ENCODE measurements at places on chromosomes 16 and 17.
A peak's percentile ranks its signal among the peaks of the same experiment; 100 is the strongest.

- no peak for DNase-seq
Observed at GRCh38 chr17:173166-173911, 8.1 kb downstream of the DOC2B start.

DNA sequence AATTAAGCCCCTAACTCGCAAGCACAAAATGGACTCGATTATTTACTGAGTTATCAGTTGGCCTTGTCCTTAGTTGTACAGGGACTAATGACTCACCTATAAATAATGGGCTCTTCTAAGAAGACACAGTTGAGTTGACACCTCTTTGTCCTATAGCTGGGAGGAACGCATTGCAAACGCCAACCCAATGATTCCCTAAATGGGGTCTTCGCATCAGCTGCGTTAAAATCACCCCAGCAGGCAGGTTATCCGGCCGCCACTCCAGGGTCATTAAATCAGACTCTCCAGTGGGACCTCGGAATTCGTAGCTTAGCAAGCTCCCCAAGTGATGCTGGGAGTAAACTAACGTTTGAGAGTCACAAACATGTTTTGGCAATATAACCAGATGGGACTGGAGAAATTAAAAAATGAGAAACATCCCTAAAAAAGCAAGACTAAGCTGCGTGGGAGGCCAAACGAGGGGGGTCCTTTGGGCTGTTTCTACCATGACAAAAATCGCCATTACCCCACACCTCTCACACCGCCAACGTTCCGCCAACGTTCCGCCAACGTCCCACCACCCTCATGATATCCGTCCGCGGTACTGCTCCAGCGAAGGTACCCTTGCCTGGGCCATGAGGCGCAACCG is 932 bp upstream of the NFE2L1 start:
- peak; percentile 51 for DNase-seq

DNA sequence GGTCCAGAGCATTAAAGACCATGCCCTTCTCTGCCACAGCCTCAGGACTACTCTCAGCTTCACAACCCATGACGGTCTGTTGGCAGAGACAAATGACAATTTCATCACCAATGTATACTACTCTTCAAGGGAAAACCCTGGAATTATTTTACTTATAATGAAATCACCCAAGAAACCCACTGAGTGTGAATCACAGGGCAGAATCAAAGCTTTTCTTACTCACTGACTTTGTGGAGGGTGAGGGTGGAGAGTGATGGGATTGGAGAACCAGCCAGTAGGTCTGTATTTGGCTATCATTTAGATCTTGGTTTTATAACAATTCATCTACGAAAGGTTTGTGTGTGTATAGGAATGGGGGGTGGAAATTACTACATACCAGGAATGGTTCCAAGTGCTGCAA is 442.6 kb downstream of the SHISA9 start:
- no peak for DNase-seq

- no peak for DNase-seq
Observed at GRCh38 chr17:6494239-6494941, 50.1 kb downstream of the PIMREG start.

DNA sequence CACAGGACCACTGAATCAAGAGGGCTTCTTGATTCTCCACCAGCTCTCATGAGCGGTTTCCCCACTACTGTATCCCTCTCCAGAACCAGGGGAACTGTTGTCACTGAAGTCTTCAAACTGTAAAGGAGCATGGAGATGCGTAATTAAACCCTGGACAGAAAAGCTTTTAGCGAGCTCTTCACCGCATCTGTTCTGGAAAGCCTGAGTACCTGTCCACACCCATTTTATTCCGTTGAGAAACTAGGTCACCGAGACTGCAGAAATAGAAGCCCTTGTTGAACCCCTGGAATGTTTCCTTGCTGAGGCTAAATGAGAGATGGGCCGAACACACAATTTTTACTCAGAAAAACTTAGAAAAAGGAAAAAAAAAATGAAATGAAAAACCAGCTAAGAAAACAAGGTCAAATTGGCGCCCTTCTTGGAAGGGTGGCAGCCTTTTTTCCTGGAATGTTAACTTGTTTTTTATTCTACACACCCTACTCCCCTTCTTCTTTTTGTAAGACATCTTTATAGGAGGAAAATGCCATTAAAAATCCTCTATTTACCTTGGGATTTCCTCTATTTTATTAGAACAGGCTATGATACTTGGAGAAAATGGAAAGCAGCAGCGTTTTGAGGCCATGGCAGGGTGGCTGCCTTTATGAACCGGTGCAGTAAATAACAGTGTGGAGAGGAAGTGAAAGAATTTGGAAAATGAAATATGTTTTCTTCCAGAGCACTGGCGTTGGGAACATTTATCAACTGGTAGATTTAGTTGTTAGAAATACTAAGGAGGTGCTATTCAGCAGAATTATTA is 52.6 kb upstream of the CRISPLD2 start:
- no peak for DNase-seq
